ENCODE measurements at places on chromosomes 2 and 18.

DNA sequence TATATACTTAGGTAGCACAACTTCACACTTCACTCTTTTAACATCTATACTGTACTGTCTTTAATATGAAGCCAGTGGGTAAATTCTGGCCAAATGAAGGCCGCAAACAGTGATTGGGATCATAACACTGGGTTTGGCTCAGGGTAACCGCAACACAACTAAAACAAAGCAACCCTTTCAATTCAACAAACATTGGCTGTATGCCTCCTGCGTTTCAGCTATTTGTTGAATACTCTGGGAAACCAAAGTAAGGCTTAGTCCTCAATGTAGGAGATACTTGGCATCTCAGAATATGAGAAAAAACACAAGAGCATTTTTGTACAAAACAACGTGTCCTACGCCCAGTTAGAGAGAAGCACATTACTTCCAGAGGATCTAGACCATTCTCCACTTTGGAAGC, 693.3 kb upstream of the KLHL29 start:
- DNase-seq: no peak

- DNase-seq: no peak
These were observed 2.2 kb upstream of the ACADL start for GRCh38 chr2:210227290-210228088.

GRCh38 chr2:23330214-23330613, 54.8 kb upstream of the KLHL29 start:
- DNase-seq: no peak

DNA sequence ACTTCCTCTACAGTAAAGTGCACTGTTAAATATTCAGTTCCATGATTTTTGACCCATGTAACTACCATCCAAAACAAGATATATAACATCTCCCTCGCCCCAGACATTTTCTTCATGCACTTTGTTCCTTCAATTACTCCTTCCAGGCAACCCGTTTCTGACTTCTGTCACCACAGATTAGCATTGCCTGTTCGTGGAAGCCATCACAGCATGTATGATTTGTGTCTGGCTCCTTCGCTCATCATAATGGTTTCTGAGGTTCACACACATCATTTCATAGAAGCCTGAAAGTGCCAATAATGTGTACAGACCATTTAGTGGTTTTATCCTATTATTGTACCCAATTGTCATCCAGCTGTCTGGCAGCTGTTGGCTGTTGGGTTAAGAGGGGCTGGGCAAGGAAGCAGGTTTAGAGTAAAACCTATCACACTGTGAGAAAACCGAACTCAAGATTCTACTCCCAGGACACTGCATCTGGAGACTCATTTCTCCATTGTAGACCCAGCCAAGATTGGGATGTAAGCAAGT, 16.1 kb downstream of the ARHGAP28 start:
- DNase-seq: no peak

DNA sequence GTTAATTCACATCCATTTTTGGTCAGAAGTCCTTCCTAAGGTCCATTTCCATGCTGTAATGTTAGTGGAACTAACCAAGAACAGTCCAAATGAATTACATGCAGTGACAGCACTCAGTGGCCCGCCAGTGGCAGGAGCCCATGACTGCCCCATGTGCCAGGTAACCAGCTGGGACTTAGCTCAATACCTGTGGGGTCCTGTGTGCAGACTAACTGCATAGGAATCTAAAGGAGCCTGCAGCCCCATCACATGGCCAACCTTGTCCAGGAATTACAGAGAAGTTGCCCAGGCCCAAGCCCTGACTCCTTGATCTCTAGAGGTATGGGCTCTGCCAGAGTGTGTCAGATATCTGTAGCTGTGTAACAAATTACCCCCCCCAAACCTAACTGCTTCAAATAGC, 35.4 kb upstream of the GPR17 start:
- no peak for DNase-seq

Measured in CD4-positive, alpha-beta T cell treated with Interferon gamma for 1 hour (primary cell).